ENCODE measurements at places on chromosomes 11 and 22.

- peak; percentile 98 for DNase-seq
These were observed 219.7 kb downstream of the CEP164 start for GRCh38 chr11:117547195-117547850.

- DNase-seq, result no peak
These were observed 1459.4 kb upstream of the TENM4 start for GRCh38 chr11:80900265-80900664.

GRCh38 chr11:6667733-6668374 is 12.2 kb upstream of the DCHS1 start:
- no peak for DNase-seq

DNA sequence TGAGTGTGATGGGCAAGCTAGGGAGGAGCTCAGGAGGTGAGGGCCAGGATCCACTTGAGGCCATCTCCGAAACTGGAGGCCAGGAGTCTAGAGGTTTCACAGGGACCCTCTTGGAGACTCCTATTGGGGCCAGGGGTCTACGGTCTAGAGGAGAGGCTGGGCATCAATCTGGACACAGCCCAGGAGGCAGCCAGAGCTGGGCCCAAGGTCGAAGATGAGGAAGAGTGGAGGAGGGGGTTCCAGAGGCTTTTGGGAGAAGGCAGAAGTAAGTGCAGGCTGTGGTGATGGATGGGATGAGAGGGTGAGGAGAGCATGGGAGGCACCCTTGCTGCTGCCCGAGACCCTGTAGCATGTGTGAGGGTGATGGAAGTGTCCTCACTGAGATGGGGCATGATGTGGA is 56.6 kb downstream of the LRRC32 start:
- no peak for DNase-seq

GRCh38 chr11:69598147-69598546 is 42.8 kb upstream of the CCND1 start:
- no peak for DNase-seq

DNA sequence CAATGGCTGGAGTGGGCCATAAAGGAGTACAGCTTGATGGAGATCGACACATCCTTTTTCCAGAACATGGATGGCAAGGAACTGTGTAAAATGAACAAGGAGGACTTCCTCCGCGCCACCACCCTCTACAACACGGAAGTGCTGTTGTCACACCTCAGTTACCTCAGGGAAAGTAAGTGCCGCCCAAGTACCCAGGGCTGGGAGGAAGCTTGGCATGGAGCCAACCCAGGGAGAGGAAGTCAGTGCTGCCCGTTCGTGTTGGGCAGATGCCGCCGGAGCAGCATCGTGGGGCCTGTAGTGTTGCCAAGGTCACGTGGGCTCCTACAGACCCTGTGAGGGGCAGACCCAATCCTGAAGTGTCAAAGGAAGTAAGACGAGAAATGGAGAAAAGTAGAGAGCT is 78.9 kb downstream of the FLI1 start:
- DNase-seq, result peak; percentile 24

DNA sequence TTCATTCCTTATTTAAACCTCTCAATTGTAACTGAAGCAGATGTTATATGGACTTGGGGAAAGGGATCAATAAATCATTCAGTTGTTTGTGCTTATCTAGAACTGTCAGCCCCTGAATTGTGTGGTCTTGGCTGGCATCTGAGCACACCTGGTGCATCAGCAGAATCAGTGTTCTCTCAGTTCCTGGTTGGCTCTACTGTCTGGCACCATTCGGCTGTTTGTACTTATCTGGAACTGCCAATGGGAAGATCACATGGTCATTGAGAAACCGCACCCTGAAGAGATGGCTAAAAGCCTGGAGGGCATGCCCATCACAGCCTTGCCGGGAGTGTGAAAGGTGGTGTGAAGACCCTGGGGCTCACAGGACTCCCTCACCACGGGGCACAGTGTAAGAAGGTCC is 37.1 kb upstream of the EHF start:
- no peak for DNase-seq

DNA sequence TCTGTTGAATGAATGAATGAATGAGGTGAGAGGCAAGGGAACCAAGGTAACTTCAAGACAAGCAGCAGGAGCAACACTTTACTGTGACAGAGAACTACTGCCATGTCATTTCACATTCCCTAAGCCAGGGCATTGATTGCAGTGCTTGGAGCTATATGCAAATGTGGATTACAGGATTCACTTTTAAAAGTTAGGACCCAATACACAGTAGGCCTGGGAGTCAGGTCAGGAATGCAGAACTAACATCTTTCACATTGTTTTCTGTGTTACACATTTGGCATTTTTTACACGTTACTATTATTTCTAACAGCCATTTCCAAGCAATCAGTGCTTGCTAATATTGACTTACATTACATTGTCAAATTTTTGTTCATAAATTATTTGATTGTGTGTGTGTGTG is 26.2 kb upstream of the ME3 start:
- no peak for DNase-seq

DNA sequence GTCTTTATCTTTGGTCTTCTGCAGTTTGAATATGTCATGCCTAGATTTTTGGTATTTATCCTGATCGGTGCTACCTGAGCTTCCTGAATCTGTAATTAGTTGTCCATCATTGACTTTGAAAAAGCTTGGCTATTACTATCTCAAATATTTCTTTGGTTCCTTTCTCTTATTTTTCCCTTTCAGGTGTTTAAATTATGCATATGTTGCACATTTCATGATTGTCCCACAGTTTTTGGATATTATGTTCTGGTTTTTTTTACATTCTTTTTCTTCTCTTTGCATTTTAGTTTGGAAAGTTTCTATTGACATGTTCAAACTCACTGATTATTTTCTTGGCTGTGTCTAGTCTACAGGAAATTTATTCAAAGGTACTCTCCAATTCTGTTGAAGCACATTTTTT is 840.3 kb upstream of the LRRC4C start:
- no peak for DNase-seq

- peak; percentile 72 for DNase-seq
These were observed 397.8 kb downstream of the OPCML start for GRCh38 chr11:133134314-133135173.

DNA sequence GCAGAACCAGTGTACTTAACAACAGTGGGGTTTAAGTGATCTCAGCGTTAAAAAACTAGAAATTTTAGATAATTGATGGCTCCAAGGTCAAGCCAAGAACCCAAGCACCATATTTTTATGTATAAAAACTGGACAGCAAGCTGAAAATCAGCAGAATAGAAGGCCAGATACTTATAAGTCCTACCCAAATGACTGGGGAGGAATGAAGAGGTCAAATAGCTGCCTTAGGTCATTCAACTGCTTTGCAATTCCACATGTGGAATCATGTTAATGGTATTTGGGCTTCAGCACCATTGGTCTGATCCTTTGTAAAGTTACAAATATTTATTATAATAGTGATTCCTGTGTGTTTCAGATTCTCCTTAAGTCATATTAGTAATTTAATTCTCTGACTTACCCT is 108.4 kb downstream of the FAT3 start:
- no peak for DNase-seq

DNA sequence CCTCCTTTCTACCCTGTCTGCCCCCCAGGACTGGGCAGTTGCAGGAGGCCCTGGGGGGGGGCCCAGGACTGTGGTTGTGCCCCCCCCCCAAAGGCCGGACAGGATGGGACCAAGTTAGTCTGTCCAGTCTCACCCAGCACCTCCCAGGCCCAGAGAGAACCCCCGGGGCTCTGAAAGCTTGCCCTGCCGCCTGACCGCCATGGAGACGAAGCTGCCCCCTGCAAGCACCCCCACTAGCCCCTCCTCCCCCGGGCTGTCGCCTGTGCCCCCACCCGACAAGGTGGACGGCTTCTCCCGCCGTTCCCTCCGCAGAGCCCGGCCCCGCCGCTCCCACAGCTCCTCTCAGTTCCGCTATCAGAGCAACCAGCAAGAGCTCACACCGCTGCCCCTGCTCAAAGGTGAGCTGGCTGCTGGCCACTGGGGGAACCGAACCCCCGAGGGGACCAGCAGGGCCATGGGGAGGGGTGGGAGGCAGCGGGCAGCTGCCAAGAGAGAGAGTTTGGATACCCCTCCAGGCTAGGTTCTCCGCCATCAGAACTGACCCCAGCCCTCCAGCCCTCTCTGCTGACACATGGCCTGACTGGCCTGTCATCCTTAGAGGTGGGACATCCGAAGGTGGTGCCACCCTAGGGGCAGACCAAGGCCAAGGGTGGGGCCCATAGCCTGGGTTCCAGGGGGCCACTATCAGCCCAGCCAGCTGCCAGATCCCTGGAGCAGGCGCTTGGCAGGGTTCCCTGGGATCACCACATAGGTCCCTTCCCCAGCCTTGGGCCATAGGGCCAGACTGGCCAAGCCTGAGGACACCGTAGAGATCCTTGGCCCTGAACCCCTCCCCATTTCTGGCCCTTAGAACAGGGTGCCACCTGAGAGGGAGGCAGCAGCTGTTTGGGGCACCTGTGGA is 1.3 kb downstream of the PPP2R5B start:
- no peak for DNase-seq

All from NCI-H1417 (cell line).